Gastroesophageal sphincter (tissue), 4 donors: ENCODE measurements at places on chromosomes 2 and 18.
A peak's percentile ranks its signal among the peaks of the same experiment; 100 is the strongest.

DNA sequence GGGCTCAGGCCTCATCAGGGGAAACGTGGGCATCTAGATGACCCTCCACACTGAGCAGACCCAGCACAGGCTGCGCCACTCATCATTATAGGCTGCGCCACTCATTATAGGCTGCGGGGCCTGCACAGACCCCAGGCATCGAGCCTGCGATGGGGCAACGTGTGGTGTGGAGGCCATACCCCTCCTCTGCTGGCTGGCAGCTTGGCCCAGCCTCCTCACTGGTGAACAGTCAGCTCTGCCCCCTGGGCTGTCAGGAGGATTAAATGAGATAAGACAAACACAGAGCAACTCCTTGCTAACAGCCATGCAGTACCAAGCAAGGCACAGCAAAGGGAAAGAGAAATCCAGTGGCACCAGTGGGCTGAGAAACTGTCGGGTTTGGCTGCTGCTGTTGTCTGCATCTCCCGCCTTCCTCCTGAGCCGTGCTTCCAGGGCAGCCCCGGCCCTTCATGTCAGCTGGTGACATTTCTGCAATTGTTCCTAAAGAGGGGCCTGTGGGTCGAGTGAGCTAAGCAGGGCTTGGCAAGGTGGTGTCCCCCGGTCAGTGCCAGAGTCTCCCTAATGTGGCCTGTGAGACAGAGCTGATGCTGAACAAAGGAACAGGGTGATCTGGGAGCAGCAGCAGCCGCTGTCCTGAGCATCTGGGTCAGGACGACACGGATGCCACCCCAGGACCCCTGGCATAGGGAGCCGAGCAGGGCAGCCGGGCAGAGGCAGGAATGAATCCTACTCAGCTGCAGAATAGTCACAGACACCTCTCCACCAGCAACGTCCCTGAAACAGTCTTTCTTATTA is 48.7 kb downstream of the RRM2 start:
- no peak for ATAC-seq

GRCh38 chr2:180578441-180578840 is 402.0 kb upstream of the UBE2E3 start:
- ATAC-seq, result no peak

- no peak for ATAC-seq
These were observed 820 bp downstream of the TMBIM1 start for GRCh38 chr2:218291318-218292047.

- no peak for ATAC-seq
These were observed 17.2 kb downstream of the SULT1C2 start for GRCh38 chr2:108305901-108306300.

- ATAC-seq, result no peak
These were observed 15.4 kb downstream of the CEP68 start for GRCh38 chr2:65071499-65072180.

GRCh38 chr2:76268902-76269620 is 558.3 kb upstream of the GCFC2 start:
- no peak for ATAC-seq

- no peak for ATAC-seq
These were observed 154.4 kb downstream of the NCKAP5 start for GRCh38 chr2:133413863-133414262.

DNA sequence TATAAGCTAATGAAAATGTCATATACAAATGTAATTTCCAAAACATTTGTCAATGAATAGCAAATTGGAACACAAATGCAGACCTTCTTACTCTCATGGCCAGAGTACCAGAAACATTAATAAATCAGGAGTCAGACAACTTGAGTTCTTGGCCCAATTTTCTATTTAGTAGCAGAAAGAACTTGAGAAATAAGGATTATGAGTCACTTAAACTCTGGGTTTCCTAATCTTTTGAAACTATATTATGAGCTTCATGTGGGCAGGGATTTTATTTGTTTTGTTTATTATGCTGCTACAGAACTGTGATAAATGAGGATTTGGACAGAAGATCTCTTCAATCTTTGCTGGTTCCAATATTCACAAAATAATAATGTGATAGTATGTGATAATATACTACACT is 686.7 kb downstream of the NR4A2 start:
- no peak for ATAC-seq

GRCh38 chr18:6591491-6591890 is 138.0 kb upstream of the ARHGAP28 start:
- no peak for ATAC-seq

DNA sequence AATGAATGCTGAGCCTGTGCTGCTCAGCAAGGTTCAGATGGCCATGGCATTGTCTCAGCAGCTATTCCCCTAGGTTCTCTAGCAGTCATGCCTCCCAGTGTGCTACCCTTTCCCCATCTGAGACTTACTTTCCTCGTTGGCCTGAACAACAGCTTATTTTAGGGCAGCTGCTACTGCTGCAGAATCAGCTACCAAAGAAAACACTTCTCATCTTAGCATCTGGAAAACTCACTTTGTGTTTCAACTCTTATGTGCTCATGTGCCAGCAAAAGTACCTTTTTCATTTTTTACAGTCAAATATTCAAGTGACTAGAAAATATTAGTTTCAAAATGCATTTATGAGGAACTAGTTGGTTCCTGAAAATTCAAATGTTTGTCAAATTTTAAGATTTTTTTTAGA is 60.4 kb upstream of the ZNF397 start:
- no peak for ATAC-seq

- ATAC-seq, result no peak
These were observed 20.9 kb downstream of the MAP4K3 start for GRCh38 chr2:39416140-39416539.

- ATAC-seq, result peak; percentile 34
These were observed 339.0 kb upstream of the MEIS1 start for GRCh38 chr2:66095820-66096345.

DNA sequence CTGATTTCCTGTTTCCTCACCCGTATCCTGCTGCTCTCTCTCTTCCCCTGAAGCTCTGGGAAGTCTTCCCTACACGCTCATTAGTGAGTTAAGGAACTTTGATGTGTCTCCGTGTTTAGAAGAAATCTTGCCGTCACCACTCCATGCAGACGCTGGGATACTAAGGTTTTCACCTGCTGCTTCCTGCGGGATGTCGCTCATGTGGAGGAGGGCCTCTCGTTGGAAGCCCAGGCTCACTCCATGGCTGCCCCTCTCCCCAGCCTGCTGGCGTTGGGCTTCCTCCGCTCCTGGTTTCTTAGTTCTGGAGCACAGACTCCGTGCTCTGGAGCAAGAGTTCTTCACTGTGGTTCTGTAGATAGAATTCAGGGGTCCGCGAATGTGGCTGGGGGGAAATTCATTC is 326.3 kb downstream of the GBX2 start:
- ATAC-seq, result no peak

- ATAC-seq, result no peak
These were observed 8.4 kb downstream of the GRP start for GRCh38 chr18:59228351-59228750.

DNA sequence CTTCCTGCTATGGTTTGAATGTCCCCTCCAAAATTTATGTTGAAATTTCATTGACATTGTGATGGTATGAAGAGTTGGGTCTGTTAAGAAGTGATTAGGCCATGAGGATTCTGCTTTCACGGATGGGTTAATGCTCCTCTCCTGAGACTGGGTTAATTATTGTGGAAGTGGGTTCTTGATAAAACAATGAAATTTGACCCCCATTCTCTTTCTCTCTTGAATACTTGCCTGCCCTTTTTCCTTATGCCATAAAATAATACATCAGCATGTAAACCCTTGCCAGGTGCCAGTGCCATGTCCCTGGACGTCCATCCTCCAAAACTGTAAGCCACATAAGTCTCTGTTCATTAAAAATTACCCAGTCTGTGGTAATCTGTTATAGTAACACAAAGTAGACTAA is 352.8 kb downstream of the LRRTM4 start:
- no peak for ATAC-seq

GRCh38 chr2:98478907-98479306 is 34.2 kb downstream of the INPP4A start:
- ATAC-seq, result no peak

- ATAC-seq, result no peak
These were observed 995 bp downstream of the TMEM127 start for GRCh38 chr2:96264656-96265348.

GRCh38 chr2:95039978-95040377 is 14.5 kb downstream of the MAL start:
- ATAC-seq, result no peak

- ATAC-seq, result no peak
These were observed 99.5 kb downstream of the TTC32 start for GRCh38 chr2:19802086-19802841.
